ENCODE measurements at places on chromosomes 1 and 21.

DNA sequence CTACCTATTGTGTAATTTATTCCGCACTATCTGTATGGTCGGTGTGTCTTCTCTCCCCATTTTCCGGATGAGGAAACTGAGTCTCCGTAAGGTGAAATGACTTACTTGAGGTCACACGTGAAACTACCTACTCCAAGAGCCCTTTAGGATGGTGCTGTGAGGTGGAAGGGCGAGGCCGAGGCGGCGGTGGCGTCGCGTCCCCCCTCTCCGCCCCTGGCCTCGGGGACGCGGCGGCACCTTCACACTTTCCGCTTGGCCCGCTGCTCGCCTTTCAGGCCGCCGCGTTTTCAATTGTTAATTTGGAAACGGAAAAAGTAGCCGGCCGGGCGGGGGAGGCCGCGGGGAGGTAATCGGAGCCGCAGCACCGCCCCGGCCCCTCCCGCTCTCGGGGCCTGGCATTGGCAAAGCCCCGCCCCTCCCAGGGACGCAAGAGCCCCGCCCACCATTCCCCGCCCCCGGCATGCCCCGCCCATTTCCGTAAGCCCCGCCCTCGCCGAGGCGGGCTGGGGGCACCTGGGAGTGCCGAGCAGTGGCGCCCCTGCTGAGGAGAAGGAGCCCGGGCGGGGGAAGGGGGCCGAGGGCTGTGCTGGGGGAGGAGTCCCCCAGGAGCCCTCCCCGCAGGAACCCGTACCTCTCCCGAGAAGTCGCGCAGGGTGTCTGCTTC, 18.6 kb downstream of the KCNQ4 start:
- DNase-seq = peak; percentile 77

DNA sequence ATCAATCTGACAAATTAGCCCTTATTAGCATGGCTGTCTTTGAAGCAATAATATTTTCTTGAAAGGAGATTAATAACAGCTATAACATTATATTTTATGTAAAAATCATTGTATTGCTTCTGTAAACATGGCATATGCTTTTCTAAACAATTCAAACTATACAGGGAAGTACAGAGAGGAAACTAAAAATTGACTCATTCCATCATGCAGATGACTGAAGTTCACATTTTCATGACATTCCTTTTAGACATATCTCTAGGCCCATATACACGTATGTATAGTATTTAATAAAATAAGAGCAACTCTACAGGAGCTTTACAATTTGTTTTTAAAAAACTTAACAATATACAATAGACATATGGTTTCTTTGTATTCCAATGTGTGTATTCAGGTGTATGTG, 5.6 kb upstream of the DHCR24 start:
- no peak for DNase-seq

GRCh38 chr1:9569267-9569666, 19.4 kb upstream of the TMEM201 start:
- no peak for DNase-seq

DNA sequence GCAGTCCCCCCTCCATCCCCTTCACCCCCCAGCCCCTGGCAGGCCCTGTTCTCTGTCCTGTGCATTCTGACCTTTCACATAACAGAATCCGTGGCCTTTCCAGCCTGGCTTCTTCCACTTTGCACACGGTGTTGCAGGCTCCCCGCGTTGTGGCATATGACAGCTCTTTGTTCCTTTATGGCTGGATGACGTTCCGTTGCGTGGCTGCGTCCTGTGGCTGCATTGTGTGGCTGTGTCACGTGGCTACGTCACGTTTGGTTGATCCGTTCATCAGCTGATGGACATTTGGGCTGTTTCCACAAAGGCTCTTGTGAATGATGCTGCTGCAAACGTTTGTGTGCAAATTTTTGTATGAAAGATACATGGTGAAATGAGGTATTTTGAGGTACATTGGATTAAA, 53.3 kb downstream of the PDE9A start:
- no peak for DNase-seq

- DNase-seq = no peak
Measured at GRCh38 chr1:77120950-77121349, 98.3 kb downstream of the PIGK start.

GRCh38 chr1:54323324-54323739, 82.9 kb downstream of the SSBP3 start:
- no peak for DNase-seq

- no peak for DNase-seq
Measured at GRCh38 chr1:8540261-8540941, 222.5 kb downstream of the SLC45A1 start.

DNA sequence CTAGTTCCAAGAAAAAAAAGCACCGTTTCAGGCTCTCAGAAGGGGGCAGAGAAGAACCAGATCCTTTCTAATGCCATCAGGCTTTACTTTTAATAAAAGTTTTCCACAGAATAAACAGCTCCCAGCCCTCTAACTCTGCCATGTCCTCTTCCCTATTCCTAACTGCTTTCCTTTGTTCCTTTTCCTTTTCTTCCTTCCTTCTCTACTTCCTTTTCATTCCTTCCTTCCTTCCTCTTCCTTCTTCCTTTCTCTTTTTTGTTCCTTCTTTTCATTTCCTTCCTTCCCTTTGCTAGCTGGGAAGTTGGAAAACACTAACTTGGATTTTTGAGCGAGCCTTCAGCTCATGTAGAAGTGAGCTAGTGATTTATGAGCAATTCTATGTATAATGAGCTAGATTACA, 46.2 kb downstream of the KDM5B start:
- DNase-seq = no peak

- DNase-seq = no peak
Measured at GRCh38 chr21:27589781-27590180, 622.9 kb upstream of the ADAMTS5 start.

DNA sequence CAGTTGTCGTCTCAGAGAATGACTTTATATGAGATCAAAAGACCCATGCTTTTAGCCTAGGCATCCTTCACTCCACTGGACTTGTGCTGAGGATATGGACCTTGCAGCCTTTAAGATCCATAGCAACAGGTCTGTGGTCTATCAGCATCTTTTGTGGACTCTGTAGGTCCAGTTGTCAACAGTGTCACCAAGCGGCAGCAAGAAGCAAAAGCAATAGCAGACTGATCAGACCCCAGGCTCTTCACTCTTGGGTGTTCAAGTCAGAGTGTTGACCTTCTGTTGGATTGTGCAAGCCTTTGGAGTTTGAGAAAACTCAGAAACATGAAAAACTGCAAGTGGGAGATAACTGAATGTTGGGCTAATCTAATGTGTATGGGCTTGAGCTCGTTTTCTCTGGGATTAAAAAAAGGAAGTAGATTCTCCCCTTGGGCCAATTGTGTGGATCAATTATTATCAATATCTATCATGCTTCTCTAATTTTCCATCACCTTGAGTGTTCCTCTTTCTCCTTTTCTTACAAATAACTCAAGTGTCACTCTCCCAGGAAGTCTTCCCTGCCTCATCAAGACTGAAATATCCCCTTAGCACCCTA, 144.2 kb downstream of the LYPLAL1 start:
- no peak for DNase-seq

- no peak for DNase-seq
Measured at GRCh38 chr21:37532868-37533780, 166.6 kb downstream of the DYRK1A start.

- no peak for DNase-seq
Measured at GRCh38 chr1:178490967-178491366, 5.8 kb downstream of the CLEC20A start.

DNA sequence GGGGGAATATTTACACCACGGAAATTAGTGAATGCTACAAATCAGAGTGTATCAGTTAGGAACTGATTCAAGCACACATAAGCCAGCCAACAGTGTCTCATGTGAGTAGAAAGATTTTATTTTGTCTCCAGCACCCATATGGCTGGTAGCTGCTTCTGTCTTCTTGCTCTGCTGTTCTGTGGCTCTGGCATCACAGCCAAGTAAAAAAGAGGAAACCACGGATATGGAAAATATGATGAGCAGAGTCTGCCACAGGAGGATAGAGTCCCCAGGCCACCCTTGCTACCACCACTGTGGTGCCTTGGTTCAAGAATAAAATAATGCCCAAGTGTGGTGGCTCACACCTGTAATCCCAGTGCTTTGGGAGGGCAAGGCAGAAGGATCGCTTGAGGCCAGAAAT, 53.6 kb upstream of the SPOCD1 start:
- no peak for DNase-seq

GRCh38 chr1:234529950-234530237, 50.9 kb upstream of the TARBP1 start:
- DNase-seq = no peak

- DNase-seq = no peak
Measured at GRCh38 chr1:8257621-8258020, 60.3 kb upstream of the SLC45A1 start.

GRCh38 chr1:178122283-178122682, 28.4 kb downstream of the RASAL2 start:
- DNase-seq = no peak

DNA sequence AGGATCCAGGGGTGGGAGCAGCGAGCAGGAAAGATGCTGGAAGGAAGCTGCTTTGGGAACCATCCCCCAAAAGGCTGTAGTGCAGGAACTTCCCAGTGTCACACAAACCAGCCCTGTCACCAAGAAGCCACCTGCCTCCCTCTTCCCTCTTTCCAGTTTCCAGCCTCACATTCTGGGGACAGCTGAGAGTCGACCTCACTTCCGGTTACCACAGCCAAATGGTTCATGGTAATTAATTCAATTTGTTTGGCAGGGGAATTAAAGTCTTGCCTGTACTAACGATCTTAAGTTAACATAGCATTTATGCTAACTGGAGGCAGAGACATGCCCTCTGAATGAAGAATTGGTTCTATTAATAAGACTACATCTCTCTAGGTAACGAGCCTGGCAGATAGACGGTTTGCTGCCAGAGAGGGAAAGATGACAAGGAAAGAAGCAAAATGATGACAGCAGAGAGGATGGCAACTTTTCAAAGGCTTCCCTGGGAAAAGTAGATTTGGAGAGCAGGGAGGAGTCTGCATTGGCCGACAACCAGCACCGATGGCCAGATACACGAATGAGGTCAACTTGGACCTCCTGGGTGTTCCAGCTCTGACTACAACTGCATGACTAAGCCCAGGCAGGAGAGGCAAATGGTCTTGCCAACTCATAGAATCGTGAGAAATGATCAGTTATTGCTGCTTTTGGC, 64.1 kb downstream of the TMCO4 start:
- no peak for DNase-seq

DNA sequence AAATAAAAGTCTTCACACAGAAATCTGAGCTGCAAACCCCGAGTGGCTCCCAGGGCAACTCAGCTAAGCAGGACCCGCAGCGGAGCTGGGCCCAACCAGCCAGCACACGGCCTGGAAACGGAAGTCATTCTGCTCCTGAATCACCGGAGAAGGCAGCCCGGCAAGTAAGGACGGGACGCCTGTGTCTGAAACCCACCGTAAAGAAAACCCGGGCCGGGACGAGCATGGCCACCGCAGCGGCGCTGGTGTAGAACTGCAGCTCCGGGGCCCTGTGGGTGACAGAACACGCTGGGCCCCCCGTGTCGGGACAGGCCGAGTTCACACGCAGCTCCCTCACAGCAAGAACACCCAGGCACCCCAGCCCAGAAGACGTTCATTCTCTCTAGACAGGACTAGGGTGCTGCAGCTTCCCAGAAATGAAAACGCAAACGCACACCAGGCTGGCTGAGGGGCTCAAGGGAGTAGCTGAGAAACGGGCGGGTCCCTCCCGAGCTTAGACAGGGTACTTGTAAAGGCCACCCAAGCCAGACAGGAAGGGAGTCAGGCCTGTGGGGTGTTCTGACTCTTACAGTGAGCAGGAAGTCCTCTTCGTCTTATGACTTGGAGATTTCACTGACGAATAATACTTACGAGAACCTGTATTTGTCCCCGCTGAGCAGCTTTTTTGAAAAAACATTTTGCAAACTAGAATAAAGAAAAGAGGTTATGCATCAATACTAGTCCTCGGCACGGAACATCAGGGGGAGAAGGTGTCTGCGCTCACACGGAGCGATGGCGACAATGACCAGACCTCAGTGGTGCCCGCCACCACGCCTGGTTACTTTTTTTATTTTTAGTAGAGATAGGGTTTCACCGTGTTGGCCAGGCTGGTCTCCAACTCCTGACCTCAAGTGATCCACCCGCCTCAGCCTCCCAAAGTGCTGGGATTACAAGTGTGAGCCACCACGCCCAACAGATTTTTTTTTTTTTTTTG, 10.9 kb upstream of the CDK11B start:
- DNase-seq = no peak

- no peak for DNase-seq
Measured at GRCh38 chr1:204684571-204685235, 835 bp downstream of the LRRN2 start.

DNA sequence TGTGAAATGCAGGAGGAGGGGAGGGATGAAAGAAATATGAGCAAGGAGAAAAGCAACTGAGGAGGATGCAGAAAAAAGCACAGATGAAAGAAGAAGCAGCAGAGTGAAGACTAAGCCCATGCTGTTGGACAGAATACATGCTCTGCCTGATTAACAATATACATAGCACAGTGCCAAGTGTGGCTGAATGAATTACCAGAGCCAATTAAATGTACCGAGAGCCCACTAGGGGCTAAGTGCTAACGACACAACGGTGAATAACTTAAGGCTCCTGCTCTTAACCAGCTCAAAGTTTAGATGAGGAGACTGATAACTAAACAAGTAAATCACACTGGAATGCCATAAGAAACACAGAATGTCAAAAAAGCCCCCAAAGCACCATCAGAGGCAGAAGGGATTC, 15.6 kb downstream of the CADM3 start:
- DNase-seq = no peak

DNA sequence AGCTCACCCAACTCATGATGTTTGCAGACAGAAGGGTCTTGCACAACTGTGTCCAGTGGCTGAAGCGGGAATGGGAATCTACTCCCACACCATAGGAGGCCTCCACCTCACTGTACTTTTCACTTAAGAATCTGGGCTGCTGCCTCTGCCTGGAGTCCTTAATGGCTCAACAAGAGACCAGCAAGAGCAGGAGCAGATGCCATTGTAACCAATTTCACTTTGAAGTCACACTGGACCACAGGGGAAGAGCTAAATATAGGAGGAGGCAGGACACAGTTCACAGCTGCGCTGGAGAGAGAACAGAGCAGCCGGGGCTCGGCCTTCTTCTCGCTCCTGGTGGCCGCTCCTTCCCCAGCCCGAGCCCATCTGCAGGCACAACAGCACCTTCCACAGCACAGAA, 120.4 kb downstream of the SIPA1L2 start:
- DNase-seq = no peak

DNA sequence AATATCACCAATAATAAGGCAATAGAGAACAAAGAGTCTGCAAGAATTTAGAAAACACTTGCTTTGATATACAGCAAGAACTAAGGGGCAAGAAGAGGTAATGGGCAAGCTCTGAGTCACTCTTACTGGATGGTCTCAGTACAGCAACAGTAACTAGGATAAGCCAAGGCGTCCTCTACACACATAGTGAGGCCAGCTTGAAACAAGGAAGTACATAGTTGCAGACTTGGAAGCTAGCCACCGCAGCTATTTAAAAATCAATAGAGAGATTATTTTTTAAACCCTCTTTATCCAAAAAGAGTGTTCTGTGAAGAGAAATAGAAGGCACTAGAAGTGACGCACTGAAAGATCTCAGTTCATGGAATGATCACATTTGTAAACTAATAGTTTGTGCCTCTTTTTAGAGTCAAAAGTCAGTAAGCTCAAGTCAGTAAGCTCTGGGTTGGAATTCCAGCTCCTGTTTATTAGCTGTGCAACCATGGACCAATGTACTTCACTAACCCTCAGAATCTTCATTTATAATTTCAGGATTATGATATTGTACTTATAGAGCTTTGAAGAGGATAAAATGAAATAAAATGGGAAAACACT, 118.6 kb downstream of the AKT3 start:
- no peak for DNase-seq

GRCh38 chr1:93824834-93825233, 54.2 kb downstream of the DNTTIP2 start:
- no peak for DNase-seq
